ENCODE measurements at places on chromosomes 6 and 20. TPM values are rescaled to one million over a fixed set of nuclear protein-coding genes. Genes with fewer than 3 reads are reported as not detected.

DNA sequence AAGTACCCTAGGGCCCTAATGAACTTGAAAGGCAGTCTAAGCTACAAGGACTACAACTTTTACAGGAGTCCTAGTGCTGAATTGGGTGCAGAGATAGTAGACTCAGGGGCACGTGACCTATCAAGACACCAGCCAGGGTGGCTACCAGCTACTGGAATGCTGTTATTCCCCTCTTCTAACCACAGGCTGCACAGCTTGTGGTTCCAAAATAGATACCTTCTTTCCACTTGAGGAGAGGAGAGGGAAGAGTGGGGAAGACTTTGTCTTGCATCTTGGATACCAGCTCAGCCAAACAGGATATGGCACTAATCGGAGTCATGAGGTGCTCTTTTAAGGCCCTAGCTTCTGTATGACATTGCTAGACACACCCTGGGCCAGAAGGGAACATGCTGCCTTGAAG lies 60.0 kb upstream of the MTRF1L start:
- no peak for DNase-seq

DNA sequence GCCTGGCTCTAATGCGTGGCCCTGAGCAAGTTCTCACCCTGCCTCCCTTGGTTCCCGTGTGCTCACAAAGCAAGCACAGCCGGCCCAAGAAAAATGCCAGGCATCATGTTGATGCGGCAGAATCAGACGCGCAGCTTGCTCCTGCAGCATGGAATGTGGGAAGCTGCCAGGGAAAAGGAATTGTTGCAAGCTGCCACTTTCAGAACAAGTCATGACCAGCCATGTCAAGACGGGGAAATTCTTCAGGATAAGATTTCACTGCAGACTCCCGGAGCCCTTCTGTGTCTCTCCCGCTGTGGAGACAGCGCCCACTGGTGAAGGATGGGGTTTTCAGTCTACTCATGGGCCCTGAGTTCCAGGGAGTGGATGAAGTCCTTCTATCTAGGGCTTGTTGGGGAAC lies 4.6 kb downstream of the DACT2 start:
- no peak for DNase-seq

DNA sequence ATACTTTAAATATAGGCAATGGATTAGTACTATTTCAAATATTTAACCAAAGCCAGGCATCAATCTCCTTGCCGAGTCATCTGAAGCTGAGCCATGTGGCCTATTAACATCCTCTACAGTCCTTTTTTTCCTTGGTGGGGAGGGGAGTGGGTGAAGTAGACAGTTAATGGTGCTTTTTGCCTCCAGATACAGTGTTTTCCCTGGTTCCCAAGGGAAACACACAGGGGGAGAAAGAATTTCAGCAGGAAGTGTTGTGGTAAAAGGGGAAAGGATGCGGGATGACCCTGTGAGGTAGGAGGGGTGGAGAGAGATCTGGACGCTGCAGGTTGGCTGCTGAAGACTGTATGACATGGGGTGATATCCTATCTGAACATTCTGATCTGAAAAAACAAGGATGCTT lies 9.6 kb downstream of the CLDN20 start:
- no peak for DNase-seq

- DNase-seq, result no peak
Observed at GRCh38 chr6:18724056-18724455, 336.9 kb downstream of the RNF144B start.

Gene CTSZ
- 259 TPM for total RNA-seq
